ENCODE measurements at places on chromosomes 5 and 9. TPM values are rescaled to one million over a fixed set of nuclear protein-coding genes. Genes with fewer than 3 reads are reported as not detected.

MEGF10 gene
- 0.74 TPM for total RNA-seq

CYSRT1 gene
- 24.3 TPM for total RNA-seq

GRCh38 chr5:17180864-17181723, 36.3 kb upstream of the BASP1 start:
- DNase-seq: no peak

PDE8B gene
- total RNA-seq: 5.9 TPM

- no peak for DNase-seq
Measured at GRCh38 chr5:145484158-145484557, 351.0 kb downstream of the PRELID2 start.

GRCh38 chr9:104900871-104901270, 27.1 kb downstream of the ABCA1 start:
- DNase-seq: no peak

DNA sequence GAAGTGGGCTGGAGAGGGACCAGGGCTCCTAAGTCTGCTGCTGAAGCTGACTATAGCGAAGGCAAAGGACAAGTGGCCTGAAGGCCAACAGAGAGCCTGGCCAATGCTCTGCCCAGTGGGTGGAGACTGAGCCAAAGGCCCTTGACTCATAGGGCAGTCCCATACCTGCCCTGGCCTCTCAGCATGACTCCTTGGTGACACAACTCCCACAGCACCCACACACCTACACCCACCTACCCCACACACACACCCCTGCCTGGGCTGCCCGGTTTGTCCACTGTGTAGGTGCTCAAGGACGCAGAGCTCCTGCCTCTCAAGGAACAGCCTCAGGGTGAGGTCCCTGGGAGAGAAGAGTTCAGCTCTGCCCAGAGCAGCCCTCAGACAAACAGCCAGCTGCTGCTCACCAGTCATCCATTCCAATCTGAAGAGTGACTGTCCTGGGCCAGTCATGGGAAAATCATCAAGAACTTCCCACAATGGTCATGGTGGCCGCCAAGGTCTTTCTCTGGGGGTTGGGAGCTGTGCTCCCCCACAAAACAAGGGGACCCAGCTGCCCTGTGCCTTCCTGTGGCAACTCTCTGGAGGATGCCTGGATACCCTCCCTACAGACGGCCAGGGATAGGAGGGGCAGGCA, 5.0 kb downstream of the TNIP1 start:
- DNase-seq: no peak

HTR1A gene
- total RNA-seq: not detected

DNA sequence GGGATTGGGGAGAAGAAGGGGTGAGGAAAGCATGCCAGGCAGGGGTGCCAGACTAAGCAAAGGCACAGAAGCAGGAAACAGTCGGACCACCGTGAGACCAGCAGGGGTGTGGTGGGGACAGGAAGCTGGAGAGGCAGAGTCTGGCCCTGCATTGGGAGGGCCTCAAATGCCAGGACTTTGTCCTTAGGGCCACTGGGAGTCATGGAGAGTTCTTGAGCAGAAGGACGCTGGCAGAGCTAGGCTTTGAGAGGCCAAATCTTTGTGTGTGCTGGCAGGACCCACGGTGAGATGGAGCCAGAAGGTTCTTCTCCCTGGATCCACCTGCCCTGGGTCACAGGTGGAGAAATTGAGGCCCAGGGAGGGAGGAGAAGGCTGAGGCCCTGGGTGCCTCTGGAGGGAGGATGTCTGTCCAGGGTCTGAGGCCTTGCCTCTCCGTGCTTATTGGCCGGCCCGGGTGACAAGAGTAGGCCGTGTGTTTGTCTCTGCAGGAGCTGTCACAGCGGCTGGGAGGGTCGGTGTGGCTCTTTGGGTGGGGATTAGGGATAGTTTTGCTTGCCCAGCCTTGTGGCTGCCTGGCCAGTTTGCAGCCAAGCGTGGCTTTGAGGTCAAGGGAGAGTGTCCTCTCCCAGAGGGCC, 1.8 kb upstream of the ENG start:
- no peak for DNase-seq

- no peak for DNase-seq
Measured at GRCh38 chr5:177320879-177321278, 9.2 kb upstream of the MXD3 start.

C5orf63 gene
- 0.98 TPM for total RNA-seq

- no peak for DNase-seq
Measured at GRCh38 chr5:88657906-88658775, 224.8 kb downstream of the MEF2C start.

- DNase-seq: no peak
Measured at GRCh38 chr9:14869671-14870070, 40.6 kb downstream of the FREM1 start.

DNA sequence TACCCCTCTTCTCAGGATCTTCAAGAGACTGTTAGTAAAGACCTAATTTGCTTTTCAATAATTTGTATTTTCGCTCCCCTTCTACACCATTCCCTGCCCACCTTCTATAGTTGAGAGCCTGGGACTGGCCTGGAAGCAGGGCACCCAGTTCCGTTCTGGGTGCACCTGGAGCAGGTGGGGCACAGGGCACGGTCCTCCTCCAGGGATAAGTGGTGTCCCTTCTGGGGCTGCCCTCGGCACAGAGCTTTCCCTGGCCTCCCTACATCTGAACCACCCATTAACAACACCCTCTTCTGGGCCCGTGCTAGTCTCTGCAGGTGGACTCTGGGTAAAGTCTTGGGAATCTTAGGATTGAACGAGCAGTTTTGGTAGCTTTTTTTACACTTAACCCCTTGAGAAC, 92.8 kb upstream of the PANK3 start:
- no peak for DNase-seq

PCDHB3 gene
- 2.0 TPM for total RNA-seq

GRCh38 chr9:13118313-13118712, 161.2 kb downstream of the MPDZ start:
- no peak for DNase-seq

GRCh38 chr9:4182831-4183230, 117.0 kb downstream of the GLIS3 start:
- no peak for DNase-seq

DNA sequence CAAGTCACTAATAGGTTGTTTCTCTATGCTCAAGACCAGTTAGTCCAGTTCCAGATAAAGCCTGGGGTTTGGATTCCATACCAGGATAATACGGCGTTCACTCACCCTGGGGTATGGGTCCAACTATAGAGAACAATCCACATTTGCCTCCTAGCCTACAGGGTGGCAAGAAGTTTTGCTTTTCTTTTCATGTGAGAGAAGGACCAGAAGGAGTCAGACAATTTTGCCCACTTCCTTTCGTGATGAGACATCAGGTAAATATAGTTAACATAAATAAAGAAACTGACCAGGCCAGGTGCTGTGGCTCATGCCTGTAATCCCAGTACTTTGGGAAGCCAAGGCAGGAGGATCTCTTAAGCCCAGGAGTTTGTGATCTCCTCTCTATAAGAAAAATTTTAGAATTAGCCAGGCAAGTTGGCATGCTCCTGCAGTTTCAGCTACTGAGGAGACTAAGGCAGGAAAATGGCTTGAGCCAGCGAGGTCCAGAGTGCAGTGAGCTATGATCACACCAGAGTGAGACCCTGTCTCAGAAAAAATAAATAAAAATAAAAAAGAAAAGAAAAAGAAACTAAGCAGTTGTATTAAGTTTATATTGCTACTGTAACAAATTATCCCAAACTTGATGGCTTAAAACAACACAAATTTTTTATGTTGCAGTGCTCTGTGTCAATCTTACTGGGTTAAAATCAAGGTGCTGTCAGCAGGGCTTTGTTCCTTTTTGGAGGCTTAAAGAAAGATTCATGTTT, 7.5 kb upstream of the REEP5 start:
- DNase-seq: no peak

DNA sequence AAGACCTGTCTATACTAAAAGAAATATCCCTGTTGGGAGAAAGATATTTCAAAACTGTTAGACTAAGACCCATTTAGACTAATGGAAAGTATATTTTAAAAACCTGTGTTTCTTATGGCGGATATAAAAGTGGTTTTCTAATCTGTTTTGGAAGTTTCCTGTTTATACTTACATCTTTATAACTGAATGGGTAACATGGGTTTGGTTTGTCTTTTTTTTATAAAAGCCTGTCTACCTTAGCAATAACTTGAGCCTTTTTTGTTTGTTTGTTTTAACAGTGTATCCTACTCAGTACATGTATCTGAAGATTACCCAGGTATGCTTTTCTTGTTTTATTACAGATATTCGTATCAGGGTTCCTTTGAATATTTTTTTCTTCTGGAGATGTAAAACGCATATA, 83.4 kb downstream of the PARP8 start:
- no peak for DNase-seq

GRCh38 chr5:99349787-99350186, 421.0 kb upstream of the CHD1 start:
- no peak for DNase-seq

- DNase-seq: no peak
Measured at GRCh38 chr5:78661691-78662090, 13.1 kb upstream of the LHFPL2 start.

PCDHA1 gene
- total RNA-seq: not detected
